ENCODE measurements at places on chromosomes 12 and 14. TPM values are rescaled to one million over a fixed set of nuclear protein-coding genes. Genes with fewer than 3 reads are reported as not detected.

DNA sequence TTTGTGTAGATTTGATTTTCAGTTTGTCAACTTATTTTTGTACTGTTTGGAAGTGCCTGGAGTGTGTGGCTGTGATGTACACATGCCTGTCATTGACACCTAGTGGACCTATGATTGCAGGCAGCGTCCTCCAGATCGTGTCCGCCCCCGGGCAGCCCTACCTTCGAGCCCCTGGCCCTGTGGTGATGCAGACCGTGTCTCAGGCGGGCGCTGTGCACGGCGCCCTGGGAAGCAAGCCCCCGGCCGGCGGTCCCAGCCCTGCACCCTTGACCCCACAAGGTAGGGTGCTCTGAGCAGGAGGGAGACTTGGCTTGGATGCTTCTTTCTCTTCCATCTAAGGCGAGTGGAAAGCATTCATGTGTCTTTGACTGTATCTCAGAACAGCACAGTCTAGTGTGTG lies 75.8 kb downstream of the EP400 start:
- no peak for DNase-seq

- no peak for DNase-seq
Observed at GRCh38 chr12:61542551-61542950, 717.7 kb upstream of the USP15 start.

KCNC2 gene
- total RNA-seq, result not detected

GRCh38 chr14:103401223-103402214 lies 16.3 kb downstream of the MARK3 start:
- no peak for DNase-seq

BCL11B gene
- total RNA-seq, result 0.56 TPM

DNA sequence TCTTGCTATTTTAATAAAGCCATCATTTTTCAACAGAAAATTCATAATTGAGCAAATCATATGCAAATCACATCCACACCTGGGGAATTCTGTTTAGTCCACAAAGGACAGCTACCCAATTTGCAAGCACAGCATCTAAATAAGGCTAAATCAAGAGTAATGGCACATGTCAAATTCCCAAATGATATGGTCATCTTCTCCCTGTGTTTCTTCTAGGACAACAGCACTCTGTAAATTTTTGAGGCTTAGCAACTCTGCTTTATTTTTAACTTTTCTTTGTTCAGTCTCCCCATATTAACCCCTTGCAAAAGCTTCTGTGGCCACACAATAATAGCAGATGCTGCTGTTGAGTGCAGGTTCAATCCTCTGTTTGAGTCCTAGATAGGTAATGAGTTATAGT lies 155.6 kb upstream of the DAAM1 start:
- DNase-seq, result no peak

GRCh38 chr14:69672356-69672755 lies 61.0 kb downstream of the SUSD6 start:
- DNase-seq, result no peak

ACTR6 gene
- 14.3 TPM for total RNA-seq

- DNase-seq, result no peak
Observed at GRCh38 chr12:46264057-46264456, 4.8 kb downstream of the SLC38A1 start.

- DNase-seq, result no peak
Observed at GRCh38 chr14:101118233-101118632, 214.7 kb upstream of the RTL1 start.

DNA sequence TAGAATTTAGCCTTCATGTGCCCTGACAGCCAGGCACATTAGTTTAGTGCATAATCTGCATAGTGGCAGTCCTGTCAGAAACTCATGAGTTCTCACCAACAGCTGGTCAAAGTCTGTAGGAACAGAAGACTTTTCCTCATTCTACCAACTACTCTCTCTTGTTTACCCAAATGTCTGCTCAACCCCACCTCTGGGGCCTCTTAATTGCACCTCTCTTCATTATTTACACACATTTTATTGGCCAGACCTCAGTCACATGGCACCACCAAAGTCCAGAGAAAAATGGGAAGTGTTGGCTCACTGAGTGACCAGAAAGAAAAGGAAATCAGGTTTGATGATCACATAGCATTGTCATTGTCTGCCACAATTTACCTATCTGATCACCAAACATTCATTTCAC lies 114.6 kb upstream of the PLXNC1 start:
- no peak for DNase-seq

DNA sequence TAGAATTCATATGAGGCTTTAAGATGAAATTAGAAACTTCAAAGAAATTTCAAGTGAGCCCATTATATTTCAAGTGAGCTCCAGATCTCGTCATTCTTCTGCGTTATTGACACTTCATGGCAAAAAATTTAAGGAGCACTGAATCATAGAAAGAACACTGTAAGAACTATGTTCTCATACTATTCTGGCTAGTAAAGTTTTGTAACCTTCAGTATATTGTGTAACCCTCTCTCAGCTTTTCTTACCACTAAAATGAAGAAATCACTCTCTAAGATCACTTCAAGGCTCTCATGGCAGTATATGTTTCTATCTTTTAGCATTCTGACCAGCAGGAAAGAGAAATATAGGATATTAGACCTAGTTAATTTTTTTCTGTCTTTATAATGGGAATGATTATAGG lies 6.3 kb downstream of the GPHN start:
- no peak for DNase-seq
